ENCODE measurements at places on chromosomes 11 and 22.

DNA sequence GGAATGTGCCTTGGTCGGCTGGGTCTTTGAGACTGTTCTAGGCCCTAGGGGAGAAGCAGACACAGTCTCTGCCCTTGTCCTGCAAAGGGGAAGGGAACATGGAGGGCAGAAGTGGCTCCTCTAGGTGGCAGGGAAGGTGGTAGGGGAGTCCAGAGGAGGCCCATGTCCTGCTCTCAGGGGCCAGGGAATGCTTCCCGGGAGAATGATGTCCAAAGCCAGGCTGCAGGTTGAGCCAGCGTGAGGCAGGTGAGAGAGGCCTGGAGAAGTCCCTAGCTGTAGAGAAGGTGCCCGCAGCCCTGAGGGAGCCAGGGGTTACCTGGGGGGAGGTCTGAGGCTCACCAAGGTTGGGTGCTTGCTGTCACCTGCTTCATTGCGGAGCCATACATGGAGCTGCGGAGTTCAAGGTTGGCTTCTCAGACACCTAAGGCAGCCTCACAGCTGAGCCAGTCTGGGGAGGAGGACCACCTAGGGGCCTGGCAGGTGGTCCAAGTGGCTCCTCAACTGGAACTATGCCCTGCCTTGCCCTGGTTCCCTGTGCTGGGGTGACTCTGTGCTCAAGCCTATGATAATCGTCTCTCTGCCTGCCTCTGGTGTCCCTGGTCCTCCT lies 46.1 kb downstream of the SMIM38 start:
- no peak for DNase-seq

GRCh38 chr11:19604679-19605375 lies 107.8 kb upstream of the NAV2 start:
- peak; percentile 23 for DNase-seq

GRCh38 chr11:22795914-22796313 lies 33.7 kb downstream of the SVIP start:
- DNase-seq = no peak

DNA sequence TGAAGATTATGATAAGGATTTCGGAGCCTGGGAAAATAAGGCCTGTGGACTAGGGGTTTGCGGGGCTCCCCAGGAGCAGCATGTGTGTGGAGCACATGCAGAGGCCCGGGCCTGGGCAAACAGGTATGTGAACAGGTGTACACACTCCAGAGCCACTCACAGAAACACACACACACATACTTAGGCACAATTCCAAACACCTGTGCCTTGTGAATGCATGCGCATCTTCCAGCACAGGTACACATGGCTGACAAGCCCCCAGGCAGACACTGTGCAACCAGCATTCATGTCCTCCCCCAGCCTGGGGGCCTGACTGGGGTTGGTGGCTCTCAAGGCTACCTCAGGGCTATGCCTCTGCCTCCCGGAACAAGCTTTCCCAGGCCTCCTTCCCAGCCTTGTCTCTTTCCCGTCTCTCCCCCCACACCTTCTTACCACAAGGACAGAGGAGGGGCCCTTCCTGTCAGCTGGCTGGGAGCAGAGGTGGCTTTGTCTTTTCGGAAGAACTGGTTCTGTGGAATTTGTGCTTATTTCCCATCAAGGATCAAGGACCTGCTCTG lies 2.6 kb upstream of the P2RY6 start:
- no peak for DNase-seq

- DNase-seq = no peak
Observed at GRCh38 chr11:75403983-75404658, 4.8 kb downstream of the RPS3 start.

- DNase-seq = no peak
Observed at GRCh38 chr11:11105361-11105760, 247.5 kb upstream of the ZBED5 start.

GRCh38 chr11:125627236-125627910 lies 2.4 kb downstream of the CHEK1 start:
- DNase-seq = peak; percentile 27
